ENCODE measurements at places on chromosomes 2 and 18. TPM values are rescaled to one million over a fixed set of nuclear protein-coding genes. Genes with fewer than 3 reads are reported as not detected.

LCT gene
- total RNA-seq, result 0.33 TPM

EFR3B gene
- 3.2 TPM for total RNA-seq

HIBCH gene
- total RNA-seq, result 68.4 TPM

TBR1 gene
- total RNA-seq, result 0.05 TPM

RAB6C gene
- total RNA-seq, result not detected

KANSL3 gene
- total RNA-seq, result 62.3 TPM

CHST10 gene
- total RNA-seq, result 10.4 TPM

DNA sequence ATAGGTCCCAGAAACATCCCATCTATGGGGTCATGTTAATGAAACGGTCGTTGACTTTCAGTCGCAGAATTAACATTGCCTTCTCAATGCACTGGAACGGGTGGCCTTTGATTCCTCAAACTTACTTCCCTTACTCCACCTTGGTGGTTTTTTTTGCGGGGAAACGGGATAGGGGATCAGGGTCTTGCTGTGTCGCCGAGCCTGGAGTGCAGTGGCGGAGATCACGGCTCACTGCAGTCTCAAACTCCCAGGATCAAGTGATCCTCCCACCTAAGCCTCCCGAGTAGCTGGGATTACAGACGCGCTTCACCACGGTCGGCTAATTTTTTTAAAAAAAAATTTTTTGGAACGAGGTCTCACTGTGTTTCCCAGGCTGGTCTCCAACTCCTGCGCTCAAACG is 754 bp downstream of the ATG16L1 start:
- no peak for DNase-seq

DNA sequence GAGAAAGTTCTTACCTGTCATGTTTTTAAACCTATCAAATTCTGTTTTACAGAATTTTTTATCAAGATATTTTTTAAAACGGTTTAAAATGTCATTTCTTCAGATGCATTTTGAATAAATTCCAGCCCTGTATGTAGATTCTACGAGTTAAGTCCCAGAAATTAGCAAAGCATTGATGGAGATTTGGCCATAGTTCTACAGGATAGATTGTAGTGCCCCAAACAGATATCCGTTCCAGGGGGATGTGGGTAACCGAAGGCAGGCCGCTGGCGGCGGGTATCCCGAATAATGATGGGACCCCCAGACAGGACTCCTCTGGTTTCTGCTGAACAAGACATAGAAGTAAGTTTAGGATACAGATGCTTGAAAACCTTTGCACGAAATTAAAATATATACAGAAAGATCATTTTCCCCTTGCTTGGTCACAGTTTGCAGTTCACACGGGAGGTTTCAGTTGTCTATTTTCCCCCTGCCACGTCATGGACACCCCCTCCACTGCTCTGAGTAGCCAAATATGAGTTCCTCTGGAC is 755 bp downstream of the NOL4 start:
- no peak for DNase-seq

DNA sequence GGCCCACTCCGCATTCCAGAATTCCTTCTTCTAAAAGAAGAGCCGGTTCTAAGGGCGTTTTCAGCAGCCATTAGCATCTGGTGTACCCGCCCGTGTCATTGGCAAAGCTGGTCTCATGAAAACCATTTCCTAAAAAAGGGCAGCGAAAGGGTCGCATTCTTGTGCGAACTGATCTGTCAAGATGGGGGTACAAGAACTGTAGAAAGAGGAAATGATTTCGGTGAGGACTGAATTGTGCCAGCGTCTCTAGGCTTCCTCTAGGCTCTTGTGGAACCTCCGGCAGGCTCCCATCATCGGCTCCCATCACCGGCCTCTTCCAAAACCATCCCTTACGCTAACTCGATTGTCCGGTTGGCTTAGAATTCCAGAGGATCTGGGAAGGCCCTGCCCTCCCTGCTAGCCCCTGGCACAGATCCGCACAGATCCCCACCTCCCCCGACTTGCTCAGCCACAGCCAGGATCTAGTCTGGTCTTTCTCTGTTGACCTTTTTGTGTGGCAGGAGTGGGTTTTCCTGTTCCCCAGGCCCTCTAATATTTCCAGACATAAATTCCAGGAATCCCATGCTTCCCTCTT is 1.3 kb downstream of the RAB31 start:
- DNase-seq, result no peak

GRCh38 chr2:64708829-64709228 is 55.1 kb upstream of the SERTAD2 start:
- DNase-seq, result no peak

DNA sequence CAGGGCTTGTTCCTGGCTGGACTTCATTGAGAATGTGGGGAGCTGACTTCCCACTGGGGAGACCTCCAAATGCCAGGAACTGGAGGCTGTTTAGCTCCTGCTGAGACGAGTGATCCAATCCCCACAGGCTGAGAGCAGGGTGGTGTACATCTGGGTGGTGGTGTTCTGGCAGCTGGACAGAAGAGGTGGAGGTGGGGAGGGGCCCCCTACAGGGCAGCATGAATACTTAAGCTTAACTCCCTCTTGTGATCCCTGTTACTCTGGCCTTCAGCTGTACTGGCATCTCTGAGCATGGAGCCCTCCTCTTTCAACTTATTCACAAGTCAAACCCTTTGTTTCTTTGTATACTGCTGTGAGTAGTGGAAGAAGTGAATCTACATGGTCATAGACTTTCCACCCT is 167.8 kb upstream of the LYPD1 start:
- no peak for DNase-seq

DNA sequence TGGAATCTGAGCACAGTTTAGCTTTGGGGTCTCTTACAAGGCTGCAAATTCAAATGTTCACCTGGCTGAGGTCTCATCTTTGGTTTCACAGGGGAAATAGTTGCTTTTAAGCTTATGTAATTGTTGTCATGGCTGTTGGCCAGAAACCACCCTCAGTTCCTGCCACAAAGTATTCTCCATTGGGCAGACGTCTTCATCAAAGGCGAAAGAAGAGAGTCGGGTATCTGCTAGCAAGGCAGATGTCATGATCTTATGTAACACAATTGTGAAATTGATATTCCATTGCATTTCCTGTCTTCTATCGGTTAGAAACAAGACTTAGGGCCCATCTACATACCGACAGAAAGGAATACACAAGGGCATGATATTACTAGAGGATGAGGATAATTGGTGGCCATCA is 816.2 kb downstream of the MBD2 start:
- DNase-seq, result no peak

DNA sequence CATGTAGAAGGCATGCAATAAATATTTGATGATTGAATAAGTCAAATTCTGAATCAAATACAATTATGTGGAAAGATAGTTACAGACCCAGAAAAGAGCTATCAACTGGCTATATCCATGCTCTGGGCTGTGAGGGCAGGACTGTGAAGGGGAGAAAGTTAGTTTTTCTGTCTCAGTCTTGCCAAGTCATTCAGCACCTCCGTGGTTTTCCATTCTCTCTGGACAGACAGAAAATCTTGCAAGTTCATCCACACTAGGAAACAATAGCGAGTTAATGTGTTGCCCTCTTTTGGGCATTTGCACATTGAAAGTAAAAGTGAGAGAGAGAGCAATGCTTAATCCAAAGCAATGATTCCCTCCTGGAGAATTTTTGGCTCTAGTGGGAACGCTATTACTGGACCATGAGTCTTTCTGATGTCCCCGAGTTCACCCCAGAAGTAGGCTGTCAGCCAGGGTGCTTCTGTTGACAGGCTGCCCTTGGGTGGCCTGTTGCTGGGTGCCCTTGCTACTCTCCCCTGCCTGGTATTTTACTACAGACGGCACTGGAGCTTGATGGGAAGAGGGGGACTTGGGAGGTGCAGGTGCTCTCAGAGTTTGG is 238.3 kb downstream of the LOXHD1 start:
- no peak for DNase-seq

GRCh38 chr2:14722904-14723570 is 90.5 kb downstream of the LRATD1 start:
- no peak for DNase-seq

DNA sequence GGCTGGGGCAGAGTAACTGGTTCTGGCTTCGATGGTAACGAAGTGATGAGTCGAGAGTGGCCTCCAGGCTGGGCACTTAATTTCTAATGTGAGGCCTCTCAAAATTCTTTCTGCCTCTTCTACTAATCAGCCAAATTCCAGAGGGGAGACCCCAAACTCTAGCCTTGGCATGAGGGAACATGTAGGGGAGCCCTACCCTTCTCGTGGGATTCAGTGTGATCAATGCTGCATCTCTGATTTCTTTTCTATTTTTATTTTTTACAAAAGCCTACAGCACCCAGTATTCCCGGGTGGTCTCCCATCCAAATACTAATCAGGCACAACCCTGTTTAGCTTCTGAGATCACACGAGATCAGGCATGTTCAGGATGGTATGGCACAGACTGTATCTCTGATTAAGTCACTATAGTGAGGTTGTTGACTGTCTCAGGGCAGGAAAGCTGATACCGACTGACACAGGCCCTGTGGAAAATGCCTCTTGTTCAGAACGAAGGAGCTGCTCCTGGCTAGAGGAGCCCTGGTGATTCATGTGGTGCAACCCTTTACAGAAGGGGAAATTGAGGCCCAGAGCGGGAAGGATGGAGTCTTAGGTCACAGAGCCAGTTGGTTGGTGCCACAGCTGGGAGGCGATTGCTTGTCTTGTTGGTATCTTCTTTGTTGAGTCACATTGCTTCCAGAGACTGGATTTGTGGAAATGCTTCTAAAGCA is 126.3 kb upstream of the HS6ST1 start:
- DNase-seq, result peak; percentile 55

DNA sequence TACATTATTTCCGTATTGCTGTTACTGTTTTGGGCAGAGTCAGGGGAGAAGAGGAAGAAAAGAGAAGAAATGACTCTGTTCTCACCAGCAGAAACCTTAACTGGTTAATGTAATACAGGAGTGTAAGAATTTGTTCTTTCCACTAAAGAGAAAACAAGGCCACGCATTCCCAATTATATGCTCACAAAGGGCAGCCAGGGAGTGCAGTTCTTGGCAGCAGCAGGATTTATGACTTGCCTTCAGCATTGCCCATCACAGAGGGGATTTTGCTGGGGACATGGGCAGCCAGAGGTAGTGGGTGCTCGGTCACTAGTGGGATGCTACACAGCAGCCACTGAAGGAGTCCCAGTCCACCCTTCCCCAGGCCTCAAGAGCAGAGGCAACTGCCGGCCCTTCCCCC is 18.4 kb downstream of the MREG start:
- DNase-seq, result no peak

GRCh38 chr2:20138696-20139095 is 86.2 kb downstream of the SDC1 start:
- no peak for DNase-seq

- DNase-seq, result no peak
Observed at GRCh38 chr2:158731386-158731785, 63.7 kb upstream of the DAPL1 start.

DNA sequence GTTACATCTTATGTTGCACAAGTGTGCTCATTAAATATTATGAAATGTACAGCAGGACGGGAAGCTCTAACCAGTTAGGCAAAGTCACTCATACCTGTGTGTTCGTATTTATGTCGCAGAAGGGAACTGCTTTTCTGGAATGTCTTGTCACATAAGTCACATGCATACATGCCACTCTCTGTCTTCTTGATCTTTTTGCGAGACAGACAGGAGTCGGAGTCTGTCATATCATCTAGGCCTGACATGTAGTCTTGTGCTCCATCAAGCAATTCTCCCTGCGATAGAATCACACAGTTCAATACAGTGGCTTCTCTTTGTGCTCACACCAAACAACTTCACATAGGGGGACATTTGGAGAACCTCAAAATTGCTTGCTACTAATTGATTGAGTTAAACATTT is 123.6 kb downstream of the ZEB2 start:
- no peak for DNase-seq

DNA sequence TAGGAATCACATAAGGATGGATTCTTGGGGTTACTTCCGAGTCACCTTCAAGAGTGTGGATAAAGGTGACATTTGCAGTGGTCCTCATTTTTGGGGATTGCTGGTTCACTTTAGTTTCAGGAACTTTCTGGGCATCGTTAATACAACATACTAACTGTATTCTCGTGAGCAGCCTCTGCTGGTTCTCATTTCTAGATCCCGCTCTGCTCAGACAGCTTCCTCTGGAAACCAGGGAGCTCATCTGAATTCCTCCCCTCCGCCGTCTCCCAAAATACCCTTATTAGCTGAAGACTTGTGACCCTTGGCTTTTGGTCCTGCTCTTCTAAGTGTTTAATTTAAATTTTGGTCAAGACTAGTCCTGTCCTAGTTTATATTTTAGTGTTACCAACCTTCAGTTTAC is 64.5 kb downstream of the ZNF532 start:
- no peak for DNase-seq

DNA sequence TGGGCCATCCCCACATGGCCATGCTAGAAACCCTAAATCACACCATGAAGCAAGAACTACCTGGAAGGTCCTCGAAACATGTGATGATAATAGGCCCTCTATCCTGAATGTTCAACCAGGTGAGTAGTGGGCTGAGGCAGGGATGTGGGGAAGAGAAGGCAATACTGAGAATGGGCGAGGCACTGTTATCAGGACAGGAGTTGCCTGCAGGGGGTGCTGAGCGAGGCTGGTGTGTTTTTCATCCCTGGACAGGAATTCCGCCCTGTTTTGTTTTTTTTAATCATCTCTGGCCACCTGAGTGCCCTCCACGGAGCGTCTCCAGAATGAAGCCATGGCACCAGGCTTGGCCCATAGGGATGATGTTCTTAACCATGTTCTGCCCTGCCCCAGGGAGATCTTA is 103.0 kb upstream of the SOX11 start:
- DNase-seq, result no peak

All from natural killer cell treated with Interleukin-12 subunit alpha and Interleukin-12 subunit beta and Interleukin-15 and Interleukin-18, amount 100 ng/mL, for 72 hours (primary cell).